ENCODE measurements at places on chromosomes 7 and 10.

DNA sequence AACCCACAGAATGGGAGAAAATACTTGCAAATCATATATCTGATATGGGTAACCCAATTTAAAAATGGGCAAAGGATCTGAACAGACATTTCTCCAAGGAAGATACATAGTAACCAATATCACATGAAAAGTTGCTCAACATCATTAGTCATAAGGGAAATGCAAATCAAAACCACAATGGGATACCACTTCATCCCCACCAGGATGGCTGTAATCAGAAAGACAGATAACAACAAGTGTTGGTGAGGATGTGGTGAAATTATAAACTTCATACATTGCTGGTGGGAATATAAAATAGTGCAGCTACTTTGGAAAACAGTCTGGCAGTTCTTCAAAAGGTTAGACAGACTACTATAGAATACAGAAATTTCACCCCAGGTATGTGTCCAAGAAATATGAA lies 19.3 kb downstream of the AOC1 start:
- no peak for DNase-seq

DNA sequence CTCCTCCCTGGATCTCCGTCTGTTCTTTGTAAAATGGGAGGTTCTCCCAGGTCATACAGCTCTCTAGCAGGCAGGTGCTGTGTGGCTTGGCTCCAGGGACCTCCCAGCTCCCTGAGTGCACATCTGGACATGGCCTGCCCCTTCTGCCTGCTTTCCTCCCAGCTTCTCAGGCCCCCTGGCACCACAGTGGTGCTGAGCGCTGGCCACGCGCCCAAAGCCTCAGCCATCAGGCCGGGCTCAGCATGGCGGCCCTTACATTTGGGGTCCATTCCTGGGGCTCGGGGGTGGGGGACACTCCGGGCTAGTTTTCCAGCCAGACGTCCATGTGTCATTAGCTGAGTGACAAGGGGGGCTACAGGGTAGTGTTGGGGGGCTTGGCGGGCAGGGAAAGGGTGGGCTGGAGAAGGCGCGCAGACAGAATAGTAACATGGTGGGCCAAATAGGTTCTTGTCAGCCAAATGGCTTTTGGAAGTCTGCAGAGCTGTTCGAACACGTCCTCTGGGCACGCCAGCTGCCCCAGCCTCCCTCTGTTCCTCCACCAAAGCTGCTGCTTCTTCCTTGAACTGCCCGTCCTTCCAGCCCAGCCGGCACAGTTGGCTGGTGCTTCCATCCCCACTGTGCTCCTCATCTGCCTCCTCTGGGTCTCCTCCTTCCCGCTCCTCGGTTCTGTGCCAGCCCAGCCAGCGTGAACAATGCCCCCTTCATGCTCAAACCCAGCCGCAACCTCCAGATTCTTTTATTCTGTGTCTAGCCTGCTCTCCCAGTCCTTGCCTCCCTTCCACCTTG lies 65.9 kb downstream of the GOLGA7B start:
- no peak for DNase-seq

DNA sequence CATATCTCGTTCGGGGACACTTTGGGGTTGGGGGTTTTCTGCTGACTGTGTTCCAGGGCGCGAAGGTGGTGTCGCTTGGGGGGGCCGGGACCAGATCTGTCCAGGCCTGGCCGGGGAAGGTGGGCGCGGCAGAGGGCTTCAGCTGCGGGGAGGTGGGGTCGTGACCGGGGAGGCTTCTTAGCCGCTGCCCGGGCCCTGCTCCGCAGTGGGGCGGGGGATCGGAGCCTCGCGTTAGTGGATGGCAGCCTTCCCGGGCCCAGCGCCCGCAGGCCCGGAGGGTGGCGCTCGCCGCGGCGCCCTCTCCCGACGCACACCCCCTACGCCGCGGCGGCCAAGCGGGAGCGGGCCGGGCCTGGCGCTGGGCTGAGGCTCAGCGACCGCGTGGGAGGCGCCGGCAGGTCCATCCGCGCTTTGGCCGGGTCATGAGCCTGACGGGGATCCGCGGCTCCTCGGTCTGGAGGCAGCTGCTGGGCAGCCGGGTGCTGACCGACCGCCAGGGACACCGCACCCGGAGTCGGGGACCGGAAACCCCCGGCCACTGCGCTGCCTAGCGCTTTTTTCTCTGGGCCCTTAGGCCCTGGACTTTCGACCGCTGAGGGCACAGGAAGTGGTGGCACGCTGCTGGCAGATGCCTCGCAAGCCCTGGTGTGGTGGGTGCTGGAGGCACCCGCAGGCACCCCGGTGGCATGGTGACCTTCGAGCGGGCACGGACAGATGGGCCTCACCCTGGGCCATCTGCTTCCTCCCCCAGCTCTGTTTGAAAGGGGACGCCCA lies 1.2 kb downstream of the AGAP3 start:
- no peak for DNase-seq

DNA sequence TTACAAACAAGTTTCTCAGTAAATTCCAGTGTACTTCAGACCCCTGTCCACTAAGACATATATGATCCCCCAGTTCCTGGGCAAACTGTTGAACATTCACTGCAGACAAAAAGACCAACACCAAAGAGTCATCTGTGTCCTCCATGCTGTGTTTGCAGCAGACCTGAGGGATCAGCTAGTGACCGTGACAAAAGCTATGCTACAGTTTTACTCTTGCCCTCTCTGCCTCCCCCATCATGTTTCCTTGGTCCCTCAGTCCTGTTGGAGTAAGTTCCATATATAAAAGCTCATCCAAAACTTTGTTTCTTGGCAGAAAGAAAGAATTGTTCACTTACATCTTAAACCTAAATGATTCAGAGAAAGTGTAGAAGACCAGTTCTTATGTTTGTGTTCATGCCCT lies 56.1 kb downstream of the PODXL start:
- DNase-seq: no peak

- DNase-seq: peak; percentile 5
Measured at GRCh38 chr10:90751107-90751997, 106.5 kb downstream of the HTR7 start.

DNA sequence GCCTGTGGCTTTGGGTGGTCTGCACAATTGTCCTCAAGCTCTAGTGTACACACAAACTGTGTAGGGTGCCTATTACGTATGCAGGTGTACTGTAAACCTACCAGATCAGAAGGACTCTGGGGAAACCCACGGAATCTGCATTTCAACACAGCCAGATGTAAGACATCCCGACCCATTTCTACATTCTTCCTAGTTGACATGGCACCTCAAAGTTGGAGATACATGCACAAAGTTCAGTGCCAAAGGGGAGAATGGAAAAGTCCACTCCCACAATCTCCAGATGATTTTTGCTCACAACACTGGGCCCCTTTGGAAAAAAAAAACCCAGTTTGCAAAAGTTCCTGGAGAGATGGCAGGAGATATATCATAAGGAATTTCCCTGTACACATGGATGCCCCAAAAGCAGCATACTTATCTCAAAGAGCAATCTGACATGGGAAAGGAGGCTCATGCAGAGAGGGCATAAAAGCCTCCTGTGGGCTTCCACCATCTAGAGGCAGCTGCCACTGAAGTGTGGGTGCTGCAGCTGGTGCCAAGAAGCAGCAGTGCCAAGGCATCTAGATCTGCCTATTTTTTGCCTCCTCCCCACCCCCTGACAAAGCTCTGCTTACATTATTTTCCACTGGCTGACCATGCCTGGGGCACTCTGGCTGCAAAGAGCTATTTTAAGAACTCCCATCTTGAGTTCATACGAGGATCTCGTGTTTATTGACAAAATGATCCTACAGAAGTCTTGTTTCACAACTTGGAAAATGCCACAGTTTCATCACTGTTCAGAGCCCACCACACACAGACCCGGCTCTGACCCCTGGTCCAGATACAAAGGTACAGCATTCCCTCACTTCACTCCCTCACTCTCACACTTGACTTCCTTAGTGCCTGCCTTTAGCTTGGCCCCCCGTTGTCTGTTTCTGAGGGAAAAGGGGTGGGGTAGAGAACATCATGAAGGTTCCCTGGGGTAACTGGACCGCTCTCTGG lies 12.9 kb downstream of the TECTB start:
- no peak for DNase-seq

- no peak for DNase-seq
Measured at GRCh38 chr7:129013048-129013724, 41.7 kb downstream of the TNPO3 start.

GRCh38 chr7:100366411-100367250 lies 6.7 kb upstream of the PILRA start:
- no peak for DNase-seq

DNA sequence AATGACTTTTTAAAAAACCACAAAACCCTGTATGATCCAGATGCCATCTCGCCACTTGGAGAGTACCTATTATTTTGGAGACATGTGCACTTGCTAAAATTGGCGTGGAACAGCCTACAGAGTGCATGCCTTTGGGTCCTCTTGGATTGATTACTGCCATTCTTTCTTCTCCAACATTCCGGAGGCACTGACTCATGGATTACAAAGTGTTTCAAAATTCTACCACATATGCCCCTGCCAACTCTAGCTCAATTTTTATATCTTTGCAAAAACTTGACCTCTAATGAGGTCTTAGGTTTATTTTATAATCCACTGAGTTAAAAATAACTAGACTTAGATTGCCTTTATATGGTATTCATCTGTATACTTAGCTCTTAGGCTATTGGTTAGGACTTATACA lies 55.8 kb upstream of the KIF5B start:
- no peak for DNase-seq

DNA sequence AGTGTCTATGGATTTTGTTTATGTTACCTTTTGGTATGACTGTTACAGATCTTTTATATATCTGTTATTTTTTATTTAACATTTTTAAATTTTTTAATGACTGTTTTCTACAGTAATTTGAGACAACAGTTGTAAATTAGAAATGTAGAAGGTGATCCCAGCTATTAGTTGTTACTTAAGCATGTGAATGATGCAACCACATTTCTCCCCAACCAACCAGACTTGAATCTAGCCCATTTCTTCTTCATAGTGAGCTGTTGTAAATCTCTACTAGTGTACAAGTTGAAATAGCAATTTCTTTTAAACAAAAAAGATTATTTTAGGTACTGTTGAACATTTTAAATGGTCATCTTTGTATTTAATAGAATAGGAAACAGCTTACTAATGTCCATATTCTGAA lies 18.0 kb downstream of the TMEM106B start:
- no peak for DNase-seq

- DNase-seq: no peak
Measured at GRCh38 chr7:64685741-64686140, 19.8 kb downstream of the ZNF107 start.

GRCh38 chr7:156515911-156516790 lies 124.4 kb upstream of the RNF32 start:
- DNase-seq: no peak

DNA sequence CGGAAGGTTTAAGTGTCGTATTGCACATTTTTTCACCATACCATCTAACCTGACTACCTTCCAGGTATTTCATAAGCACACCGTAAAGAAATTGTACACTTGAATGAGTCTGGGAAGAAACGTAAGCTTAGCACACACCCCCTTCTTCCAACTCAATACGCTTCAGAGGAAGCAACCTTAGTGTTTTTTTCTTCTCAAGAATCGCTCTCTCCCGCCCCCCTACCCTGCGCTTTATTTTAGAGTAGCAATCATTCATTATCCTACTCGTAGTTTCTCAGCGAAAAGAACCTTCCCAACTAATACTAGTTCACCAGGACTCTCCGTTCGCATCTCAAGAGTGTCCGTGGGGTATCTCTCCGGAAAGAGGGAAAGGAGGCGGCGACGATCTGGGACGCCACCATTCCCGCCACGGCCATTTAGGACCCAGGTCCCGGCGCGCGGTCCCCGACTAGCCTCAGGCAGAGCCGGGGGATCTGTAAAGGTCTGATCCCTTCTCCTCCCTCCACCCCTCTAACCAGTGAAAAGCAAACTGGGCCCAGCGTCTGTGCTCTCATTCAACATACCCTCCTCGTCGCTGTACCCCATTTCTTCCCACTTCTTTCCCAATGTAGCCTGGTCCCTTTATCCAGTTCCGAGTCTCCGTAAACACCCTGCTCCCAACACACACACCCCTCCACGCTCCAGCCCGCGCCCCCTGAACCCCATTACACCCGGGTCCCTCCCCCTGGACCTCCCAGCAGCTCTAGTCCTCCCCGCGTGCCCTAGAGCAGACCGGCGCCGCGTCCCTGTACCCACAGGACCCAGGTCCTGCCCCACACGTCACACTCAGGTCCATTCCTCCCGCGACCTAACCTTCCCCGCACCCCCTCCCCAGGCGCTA lies 16.0 kb downstream of the MYOZ1 start:
- DNase-seq: no peak

DNA sequence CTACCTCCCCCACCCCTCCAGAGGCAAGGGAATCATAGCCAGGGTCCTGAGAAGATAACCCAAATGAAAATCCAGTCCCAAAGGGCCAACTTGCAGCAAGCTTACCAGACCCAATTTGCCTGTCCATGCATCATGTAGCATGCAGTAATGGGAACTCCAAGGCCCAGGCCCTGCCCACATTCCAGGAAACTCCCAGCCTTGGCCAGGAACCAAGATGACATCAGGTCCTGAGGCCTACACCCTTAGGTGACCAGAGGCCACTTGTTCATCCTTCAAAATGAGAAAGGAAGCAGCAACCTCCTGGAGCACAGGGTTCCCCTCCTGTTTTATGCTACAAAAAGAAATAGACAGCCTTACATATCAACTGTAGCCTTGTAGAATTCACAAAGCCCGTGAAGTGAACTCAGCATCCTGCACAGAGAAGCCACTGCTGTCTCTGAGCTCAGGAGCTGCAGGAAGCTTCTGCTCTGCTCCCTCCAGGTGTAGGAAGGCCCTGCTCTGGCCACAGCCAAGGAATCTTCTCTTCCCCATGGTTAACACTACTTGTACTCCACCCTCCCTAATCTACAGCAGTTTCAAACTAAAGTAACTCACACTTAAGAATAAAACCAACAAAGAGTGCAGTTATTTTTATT lies 30.3 kb upstream of the GRB10 start:
- no peak for DNase-seq

DNA sequence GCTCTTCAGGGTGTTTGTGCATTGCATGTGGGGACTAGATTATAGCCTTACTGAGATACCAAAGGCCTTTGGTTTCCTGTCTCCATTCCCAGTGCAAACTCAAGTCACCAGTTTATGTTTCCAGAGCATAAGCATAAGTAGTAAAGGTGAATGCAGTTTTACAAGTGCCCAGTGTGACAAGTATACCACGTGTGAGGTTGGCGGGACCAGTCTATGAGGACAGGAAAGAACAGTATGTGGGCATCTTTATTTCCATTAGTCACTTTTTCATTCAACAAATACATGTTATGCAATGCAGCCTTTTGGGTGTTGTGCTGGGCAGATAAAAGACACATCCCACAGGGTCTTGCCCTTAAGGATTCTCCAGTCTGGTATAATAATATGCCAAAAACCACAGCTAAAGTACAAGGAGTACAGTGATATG lies 146.5 kb downstream of the ARID5B start:
- DNase-seq: no peak

Data from activated CD4-positive, alpha-beta T cell treated with anti-CD3 and anti-CD28 coated beads, Interleukin-2, amount 50 U/mL, for 24 hours (primary cell).